Cardiac fibroblast (primary cell): ENCODE measurements at places on chromosomes 13 and 19.
A peak's percentile ranks its signal among the peaks of the same experiment; 100 is the strongest.

DNA sequence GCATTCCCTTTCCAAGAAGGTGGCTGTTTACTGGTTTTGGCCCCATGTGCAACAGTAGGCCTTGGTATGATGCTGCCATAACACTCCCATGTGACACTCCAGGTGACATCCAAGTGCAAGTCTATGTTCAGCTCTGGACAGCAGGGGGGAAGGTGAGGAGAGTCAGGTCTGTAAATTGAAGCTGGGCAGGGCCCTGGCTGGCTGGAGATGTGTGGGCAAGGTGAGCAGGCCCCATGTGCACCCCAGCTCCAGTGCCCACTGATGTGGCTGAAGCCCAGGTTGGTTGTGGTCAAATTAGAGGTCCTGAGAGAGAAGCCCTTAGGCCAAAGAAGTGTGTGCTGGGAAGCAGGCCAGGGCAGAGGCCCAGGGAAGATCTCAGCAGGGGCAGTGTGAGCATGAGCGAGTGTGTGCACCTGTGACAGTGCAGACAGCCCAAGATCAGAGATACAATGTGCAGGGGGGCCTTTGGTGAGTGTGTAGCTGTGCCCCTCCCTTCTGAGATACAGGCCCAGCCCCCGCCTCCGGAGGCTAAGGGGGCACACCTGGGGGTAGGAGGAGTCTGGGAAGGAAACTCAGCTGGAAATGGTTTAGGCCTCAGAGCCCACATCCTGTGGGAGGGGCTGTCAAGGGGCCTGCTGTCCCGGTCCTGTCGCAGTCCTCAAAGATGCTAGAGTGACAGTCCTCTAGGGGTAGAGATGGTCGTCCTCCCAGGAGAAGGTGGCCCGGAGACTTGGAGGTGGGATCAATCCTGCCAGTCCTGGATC lies 18.6 kb downstream of the DEDD2 start:
- DNase-seq: no peak

GRCh38 chr13:100095498-100095897 lies 6.6 kb downstream of the PCCA start:
- no peak for DNase-seq

DNA sequence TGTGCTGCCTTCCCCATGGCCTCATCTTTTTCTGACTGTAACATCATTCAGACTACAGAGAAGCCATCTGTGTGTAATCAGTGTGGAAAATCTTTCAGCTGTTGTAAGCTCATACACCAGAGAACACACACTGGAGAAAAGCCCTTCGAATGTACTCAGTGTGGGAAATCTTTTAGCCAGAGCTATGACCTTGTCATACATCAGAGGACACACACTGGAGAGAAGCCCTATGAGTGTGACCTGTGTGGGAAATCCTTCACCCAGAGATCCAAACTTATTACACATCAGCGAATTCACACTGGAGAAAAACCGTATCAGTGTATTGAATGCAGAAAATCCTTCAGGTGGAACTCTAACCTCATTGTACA lies 17.2 kb upstream of the ZNF8 start:
- peak; percentile 27 for DNase-seq

DNA sequence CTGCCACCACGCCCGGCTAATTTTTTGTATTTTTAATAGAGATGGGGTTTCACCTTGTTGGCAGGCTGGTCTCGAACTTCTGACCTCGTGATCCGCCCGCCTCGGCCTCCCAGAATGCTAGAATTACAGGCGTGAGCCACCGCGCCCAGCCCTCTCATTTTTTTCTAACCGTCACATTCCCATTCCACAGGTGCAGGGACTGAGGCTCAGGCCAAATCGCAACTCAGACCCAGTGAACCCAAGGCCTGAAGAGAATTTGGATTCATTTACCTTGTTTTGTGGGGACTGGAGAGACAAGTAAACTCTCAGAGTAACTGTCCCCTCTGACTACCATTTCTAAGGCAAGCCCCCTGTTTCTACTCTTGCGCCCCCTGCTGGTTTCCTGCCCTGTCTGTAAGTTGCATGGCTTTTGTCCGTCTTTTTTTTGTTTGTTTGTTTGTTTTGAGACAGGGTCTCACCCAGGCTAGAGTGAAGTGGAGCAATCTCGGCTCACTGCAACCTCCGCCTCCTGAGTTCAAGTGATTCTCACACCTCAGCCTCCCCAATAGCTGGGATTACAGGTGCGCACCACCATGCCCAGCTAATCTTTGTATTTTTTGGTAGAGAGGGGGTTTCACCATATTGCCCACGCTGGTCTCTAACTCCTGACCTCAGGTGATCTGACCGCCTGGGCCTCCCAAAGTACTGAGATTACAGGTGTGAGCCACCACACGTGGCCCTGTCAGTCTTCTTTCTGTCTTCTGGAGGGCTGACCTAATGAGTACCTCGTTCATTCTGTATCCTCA lies 2.3 kb upstream of the STRN4 start:
- peak; percentile 79 for DNase-seq

DNA sequence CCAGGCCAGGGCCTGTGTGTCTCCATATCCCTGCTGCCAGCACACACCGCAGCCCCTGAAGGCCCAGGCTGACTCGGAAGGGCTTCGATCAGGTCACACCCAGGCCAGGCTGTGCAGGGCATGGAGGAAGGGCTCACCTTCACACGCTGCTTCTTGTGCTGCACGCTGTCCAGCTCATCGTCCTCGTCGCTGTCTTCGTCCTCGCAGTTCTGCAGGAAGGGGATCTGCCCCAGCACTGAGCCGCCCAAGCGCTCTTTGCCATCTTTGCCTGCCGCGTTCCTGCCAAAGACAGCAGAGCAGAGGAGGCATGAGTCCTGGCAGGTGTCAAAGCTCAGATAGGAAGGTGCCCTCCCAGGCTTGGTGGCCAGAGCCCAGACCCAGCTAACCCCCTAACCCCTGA lies 13.7 kb upstream of the PRKD2 start:
- no peak for DNase-seq

DNA sequence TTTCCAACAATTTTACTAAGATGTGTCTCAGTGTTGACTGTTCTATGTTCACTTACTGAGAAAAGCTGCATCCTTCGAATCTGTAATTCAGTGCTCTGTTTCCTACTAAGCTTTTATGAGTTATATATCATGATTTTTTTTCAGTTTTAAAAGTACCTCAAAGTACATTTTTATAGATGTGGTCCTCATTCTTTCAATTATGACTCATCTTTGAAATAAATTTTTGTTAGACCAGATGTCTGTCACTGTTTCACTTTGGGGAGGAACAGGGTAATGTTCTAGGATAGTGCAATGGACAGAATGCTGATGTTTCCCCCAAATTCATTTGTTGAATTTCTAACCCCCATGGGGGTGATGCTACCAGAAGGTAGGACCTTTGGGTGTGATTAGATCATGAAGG lies 74.8 kb downstream of the NALCN start:
- peak; percentile 29 for DNase-seq

GRCh38 chr13:51845574-51846318 lies 769 bp upstream of the TMEM272 start:
- no peak for DNase-seq

DNA sequence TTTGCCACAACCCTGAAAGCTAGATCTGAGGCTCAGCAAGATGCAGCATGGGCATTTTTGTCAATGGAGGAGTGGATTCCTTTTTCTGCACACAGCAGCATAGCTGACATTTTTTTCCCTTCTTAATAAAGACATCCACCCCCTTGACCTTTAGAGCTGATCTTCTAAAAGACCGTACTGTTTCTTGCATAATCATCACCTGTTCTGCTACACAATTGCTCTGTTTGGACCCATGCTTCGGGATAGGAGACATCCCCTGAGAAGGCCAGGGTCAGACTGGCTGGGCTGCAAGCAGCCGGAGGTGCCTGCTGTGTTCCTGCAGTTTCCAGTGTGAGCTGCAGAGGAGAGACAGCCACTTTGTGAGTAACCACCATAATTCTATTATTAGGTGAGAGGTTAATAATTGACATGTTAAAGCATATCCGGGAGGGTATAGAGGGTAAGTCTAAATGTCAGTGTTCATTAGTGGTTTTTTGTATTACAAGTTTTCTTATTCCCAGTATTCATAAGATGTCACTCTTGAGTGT lies 108.5 kb upstream of the C1QTNF9B start:
- DNase-seq: no peak

DNA sequence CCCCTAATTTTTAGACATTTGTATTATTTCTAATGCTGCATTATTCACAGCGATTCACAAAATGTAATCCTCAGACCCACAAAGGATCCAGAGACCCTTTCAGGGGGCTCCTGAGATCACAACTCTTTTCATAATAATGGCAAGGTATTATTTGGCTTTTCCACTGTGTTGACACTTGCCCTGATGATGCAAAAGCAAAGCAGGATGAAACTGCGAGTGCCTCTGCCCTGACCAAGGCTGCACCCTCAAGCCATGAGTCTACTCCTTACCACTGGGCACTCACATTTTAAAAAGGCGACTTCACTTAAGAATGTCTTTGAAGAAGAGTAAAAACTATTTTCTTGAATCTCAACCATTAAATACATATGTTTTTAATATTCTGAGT lies 11.4 kb downstream of the ELF1 start:
- DNase-seq: no peak

DNA sequence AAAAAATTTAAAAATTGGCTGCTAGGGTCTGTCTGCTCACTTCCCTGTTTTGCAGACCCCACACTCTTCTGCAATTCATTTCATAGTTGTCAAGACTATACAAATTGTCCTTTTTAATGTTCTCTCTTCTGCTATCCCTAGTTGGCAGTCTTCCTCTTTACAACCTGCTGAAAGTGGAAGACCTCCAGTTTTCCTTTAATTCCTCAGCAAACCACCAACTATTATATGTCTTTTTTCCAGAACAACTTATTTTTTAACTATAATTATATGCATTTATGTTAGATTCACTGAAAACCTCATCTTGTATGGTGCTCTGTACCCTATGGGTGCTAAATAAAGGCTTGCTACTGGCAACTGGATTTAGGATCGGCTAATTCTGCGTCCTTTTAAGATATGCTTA lies 1.1 kb upstream of the PHF11 start:
- DNase-seq: no peak
